Occipital lobe (tissue), 3 donors: ENCODE measurements at places on chromosomes 2 and 18. TPM values are rescaled to one million over a fixed set of nuclear protein-coding genes. Genes with fewer than 3 reads are reported as not detected.

- DNase-seq = no peak
Observed at GRCh38 chr2:189382668-189383067, 58.6 kb upstream of the WDR75 start.

The APCDD1 gene
- total RNA-seq = 10.3 TPM

The RUFY4 gene
- 0.78 TPM for total RNA-seq

DNA sequence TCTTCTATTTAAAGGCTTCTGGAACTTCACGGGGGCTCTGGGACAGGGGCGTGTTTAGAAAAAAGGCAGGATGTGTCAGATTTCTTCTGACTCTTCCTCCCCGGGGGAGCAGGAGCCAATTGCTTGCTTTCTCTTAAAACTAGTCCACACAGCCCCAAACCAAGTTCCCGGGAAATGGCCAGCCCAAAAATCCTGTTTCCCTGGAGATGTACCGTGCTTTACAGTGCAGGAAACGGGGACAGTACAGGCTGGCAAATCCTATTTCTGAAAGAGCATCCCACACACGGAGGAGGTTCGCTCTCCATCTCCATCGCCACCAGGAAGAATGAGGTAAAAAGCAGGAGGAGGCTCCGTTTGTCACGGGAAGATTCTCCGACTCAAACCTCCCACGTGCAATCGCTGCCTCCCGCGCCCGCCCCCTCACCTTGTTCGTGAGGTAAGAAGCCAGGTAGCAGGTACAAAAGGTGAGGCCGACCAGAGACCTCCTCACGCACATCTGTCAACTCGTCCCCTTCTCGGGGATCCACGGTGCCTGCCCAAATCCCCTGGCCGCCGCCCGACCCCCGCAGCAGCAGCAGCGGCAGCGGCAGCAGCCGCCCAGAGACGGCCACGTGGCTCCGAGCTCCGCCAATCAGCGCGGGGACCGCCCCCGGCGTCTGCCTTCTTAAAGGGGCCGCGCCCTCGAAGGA is 15.6 kb upstream of the RIOK3 start:
- DNase-seq = peak; percentile 78

- no peak for DNase-seq
Observed at GRCh38 chr2:563512-563911, 113.7 kb downstream of the TMEM18 start.

The PRKAG3 gene
- not detected for total RNA-seq

- DNase-seq = no peak
Observed at GRCh38 chr2:71191570-71191943, 35.3 kb downstream of the PAIP2B start.

The PARD6G gene
- 9.5 TPM for total RNA-seq

DNA sequence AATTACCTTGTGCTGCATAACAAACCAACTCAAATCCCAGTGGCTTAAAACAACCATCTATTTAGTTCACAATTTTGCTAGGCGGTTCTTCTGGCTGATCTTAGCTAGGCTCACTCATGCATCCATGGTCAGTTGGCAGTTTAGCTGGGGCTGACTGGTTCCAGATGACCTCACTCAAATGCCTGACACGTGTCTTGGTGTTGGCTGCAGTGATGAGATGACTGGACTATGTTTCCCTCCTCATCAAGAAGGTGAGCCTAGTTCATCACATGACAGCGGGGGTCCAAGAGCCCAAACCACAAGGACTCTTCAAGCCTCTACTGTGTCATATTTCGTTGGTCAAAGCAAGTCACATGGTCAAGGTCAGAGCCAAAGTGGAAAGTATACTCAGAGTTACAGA is 42.7 kb upstream of the ACTR3 start:
- DNase-seq = no peak

The CFC1 gene
- not detected for total RNA-seq

DNA sequence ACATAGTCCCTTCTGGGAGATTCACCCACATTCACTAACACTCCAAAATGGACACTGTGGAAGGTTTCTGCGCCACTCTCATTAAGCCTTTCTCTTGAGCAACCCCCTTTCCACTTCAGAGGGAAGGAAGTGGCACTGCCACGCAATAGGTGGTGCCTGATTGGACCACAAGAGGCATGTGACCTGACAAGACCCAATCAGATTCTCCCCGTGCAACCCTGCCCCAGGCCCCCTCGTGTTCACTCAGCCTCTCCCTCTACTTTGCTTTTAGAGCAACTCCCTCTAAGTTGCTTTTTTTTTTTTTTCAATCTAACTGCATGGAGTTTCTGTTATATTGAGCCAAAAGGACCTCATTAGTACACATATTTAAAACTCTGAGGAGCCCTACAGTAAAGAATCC is 158.0 kb downstream of the EN1 start:
- no peak for DNase-seq

The ANKMY1 gene
- 5.6 TPM for total RNA-seq

- no peak for DNase-seq
Observed at GRCh38 chr2:215847056-215847455, 166.3 kb downstream of the MREG start.

- no peak for DNase-seq
Observed at GRCh38 chr2:163655667-163656066, 80.1 kb downstream of the FIGN start.

DNA sequence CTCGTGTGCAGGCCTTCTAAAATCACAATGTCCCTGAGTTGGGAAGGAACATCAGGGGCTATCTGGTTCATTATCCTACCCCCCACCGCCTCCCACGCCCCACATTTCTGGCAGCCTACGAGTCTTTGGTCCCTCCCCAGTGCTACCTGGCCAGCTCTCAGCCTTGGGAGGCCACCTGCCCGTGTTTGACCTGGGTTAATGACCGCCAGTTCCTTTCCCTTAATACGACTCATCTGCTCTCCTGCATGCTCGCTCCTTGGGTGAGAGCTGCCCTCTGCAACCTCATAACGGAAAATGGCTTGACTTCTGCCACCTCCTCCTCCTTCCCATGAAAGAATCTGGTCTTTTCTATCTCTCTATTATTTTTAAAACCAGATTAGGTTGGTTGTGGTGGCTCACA is 112.5 kb downstream of the NEDD4L start:
- no peak for DNase-seq

The EIF4E2 gene
- total RNA-seq = 38.1 TPM

DNA sequence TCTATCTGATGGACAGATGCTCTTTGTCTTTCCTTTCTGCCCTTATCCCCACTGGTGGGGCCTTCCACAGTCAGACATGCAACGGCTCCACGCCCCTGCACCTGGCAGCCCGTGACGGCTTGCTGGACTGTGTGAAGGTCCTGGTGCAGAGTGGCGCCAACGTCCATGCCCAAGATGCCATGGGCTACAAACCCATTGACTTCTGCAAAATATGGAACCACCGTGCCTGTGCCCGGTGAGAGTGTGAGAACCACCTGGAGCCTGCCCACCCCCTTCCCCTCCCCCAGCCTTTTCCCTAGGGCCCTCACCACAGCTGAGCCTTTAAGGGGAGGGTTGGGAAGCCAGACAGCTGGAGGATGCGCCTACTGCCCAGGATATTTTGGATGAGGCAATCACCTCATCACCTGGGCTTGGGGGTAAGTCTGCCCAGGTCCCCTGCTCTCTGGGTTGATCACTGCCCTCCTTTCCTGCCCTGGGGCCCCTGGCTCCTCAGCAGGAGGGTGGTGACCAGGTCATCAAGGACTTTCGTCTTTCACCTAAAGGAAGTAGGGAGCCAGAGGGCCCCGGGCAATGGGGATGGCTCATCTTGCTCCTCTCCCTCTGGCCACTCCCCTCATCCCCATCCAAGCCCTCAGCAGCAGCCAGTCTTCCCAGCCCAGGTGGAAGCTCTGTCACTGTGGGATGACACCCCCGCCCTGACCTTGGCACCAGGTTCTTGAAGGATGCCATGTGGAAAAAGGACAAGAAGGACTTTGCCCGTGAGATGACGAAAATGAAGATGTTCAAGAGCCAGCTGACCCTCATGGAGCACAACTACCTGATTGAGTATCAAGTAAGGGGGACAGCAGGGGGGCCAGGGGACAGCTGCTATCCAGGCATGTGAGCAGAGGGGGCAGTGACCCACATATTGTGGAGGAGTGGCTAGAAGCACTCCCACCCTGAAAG is 3.7 kb downstream of the ANKRD53 start:
- DNase-seq = no peak

The SERPINB11 gene
- not detected for total RNA-seq

GRCh38 chr2:228876276-228876675 is 394.8 kb downstream of the PID1 start:
- DNase-seq = no peak

GRCh38 chr2:205235434-205235833 is 446.9 kb upstream of the NRP2 start:
- DNase-seq = no peak

DNA sequence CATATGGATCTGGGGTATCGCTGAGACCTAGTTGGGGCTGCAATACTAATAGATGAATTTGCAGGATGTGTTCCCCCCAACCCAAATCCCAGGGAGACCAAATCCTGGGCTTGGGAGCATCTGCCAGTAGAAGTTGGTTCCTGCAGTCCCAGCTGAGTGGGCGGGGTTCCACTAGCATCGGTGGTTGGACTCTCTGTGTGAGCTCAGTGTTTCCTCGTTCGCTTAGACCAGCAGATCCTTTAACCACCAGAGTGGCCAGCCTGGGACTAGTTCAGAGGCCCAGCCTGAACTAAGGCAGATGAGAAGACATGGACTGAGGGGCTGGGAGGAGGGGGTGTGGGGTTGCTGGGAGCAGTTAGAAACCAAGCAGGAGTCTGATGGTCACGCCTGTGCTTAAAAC is 40.7 kb downstream of the PCARE start:
- no peak for DNase-seq

DNA sequence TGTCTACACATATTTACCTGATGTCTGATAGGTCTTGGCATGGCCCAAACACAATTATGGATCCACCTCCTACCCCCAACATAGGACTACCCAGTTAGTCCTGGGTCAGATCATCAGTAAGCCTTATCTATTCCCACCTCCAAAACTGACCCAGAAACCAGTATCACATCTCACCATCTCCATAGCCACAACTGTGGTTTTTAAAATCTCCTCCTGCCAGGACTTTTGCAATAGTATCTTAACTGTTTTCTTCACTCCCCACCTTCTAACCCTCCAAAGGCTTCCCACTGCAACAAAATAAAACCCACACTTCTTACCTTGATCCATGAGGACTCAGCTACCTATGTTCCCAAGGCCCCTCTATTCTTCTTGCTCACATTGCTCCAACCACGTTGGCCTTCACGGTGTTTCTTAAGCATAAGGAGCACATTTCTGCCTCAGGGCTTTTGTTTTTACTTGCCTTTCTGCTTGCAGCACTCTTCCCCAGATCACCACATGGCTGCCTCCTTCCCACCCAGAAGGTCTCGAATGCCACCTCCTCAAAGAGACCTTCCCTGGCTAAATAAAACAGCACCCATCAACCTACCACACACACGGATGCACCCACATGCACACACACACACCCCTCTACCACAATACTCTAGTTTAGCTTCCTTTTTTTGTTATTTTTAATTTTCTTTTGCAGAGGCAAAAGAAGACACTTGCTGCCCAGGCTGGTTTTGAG is 125.9 kb upstream of the SLC1A4 start:
- DNase-seq = no peak

The SAG gene
- total RNA-seq = not detected

The GATA6 gene
- 0.16 TPM for total RNA-seq

GRCh38 chr2:242004902-242005230 is 135.3 kb downstream of the RTP5 start:
- no peak for DNase-seq

DNA sequence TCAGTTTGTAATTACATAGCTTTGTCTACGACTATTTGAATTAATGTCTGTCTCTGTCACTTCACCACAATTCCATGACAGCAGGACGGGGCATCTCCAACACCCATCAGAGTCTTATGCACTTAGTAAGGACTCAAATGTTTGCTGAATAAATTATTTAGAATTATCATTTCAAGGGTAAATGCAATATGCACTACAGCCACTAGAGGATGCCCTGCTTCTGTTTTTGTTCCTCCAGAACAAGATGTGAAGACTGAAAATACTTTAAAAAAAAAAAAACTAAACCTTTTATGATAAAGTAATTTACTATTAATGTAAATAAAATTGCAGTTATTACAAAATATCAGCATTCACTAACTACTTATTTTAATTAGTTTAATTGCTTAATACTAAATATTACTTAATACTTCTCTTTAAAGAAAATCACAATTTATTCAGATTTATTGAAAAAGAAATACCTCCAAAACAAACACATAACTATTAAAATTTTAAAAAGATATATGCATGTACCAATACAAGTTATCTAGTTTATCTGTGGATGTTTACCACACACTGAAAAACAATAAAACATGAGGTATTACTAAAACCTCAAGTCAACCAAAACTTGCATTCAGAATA is 3.2 kb downstream of the PIGN start:
- DNase-seq = no peak

DNA sequence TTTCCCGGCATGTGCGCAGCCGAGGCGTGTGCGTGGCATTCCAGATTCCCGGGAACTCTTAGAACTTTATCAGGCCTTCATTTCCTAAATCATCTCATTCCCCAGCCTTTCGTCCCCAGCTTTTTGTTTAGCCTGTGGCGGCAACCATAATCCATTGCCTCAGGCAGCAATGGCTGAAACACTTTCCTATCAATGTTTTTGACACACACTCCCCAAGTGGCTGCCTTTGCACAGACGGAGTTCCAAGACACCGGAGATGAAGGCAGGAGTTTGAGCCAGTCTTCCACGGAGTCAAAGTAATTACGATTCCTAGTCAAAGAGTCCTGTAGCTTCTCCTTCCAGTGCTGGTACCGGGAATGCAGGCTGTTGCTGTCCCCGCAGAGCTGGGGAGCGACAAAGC is 64.8 kb downstream of the KCNG2 start:
- no peak for DNase-seq

DNA sequence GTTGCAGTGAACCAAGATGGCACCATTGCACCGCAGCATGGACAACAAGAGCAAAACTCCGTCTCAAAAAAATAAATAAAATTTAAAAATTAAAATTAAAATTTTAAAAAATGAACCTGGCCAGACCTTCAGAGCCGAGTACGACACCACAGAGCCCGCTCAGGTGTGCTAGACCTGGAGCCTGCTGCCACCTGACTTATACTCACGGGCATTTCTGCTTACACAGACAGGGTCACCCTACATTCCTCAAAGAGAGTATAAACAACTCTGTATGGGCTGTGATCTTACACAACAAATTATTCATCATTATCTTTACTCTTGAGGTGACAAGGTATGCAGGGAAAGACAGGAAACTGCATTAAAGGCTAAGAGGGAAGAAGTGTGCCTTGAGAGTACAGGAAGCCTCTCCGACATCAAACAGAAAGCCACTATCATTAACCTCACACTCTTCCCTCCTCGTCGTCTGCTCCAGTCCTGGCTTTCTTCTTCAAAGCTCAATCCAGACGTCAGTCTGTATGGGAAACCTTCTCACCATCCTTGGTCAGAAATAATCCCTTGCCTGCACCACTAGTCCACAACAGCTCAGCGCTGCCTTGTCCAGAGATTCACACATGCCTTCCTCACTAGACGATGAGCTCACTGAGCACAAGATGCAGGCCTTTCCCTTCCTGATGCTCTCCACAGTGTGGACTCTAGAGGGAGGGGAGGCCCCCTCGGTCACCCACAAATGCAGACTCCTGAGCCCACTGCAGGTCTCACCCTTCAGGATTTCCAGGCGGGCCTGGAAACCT is 56.2 kb downstream of the UXS1 start:
- DNase-seq = no peak

The LYG2 gene
- total RNA-seq = not detected

- no peak for DNase-seq
Observed at GRCh38 chr2:178296394-178297090, 102.2 kb downstream of the OSBPL6 start.

- DNase-seq = no peak
Observed at GRCh38 chr2:158499383-158499782, 42.6 kb downstream of the PKP4 start.
